A375 (cell line): ENCODE measurements at places on chromosomes 6 and 20. TPM values are rescaled to one million over a fixed set of nuclear protein-coding genes. Genes with fewer than 3 reads are reported as not detected.

The ZSCAN16 gene
- total RNA-seq = 3.8 and 5.2 TPM in 2 replicates

The REPS1 gene
- 17.4 and 21.7 TPM in 2 replicates for total RNA-seq

The GSTA3 gene
- total RNA-seq = not detected in 2 replicates

The OXT gene
- total RNA-seq = not detected in 2 replicates

The PRSS35 gene
- 0.23 TPM in 1 of 2 replicates, not detected in the other for total RNA-seq

The IFNGR1 gene
- 9.5 and 11.0 TPM in 2 replicates for total RNA-seq

The ELOVL2 gene
- total RNA-seq = 0.24 and 0.30 TPM in 2 replicates

The KIAA0408 gene
- 0.11 and 0.23 TPM in 2 replicates for total RNA-seq

The ISM1 gene
- 0.03 and 0.08 TPM in 2 replicates for total RNA-seq

The FGD2 gene
- not detected in 2 replicates for total RNA-seq

The MAP1LC3A gene
- 39.1 and 39.9 TPM in 2 replicates for total RNA-seq

The NRSN1 gene
- not detected in 2 replicates for total RNA-seq

The TRERF1 gene
- 2.0 and 2.4 TPM in 2 replicates for total RNA-seq

The SOX18 gene
- 0.72 and 1.2 TPM in 2 replicates for total RNA-seq

The SEC23B gene
- total RNA-seq = 56.8 and 62.0 TPM in 2 replicates

The KCNK16 gene
- total RNA-seq = not detected in 2 replicates

The DAAM2 gene
- total RNA-seq = 7.0 and 8.3 TPM in 2 replicates

The SLC32A1 gene
- total RNA-seq = not detected in 2 replicates

The GPANK1 gene
- 31.7 and 40.6 TPM in 2 replicates for total RNA-seq

The PCK1 gene
- total RNA-seq = 0.04 TPM in 1 of 2 replicates, not detected in the other

The SPTLC3 gene
- 2.6 and 3.0 TPM in 2 replicates for total RNA-seq

The BACH2 gene
- 1.1 and 2.7 TPM in 2 replicates for total RNA-seq

The EPB41L2 gene
- total RNA-seq = 39.2 and 41.8 TPM in 2 replicates

The RSPH9 gene
- not detected in 2 replicates for total RNA-seq

The APCDD1L gene
- total RNA-seq = not detected in 2 replicates
